ENCODE measurements at places on chromosomes 1 and 21.
A peak's percentile ranks its signal among the peaks of the same experiment; 100 is the strongest.

- no peak for DNase-seq
Observed at GRCh38 chr1:238052496-238053266, 162.0 kb upstream of the ZP4 start.

GRCh38 chr1:36204347-36204909 is 19.8 kb upstream of the THRAP3 start:
- peak; percentile 69 for DNase-seq

- DNase-seq: no peak
Observed at GRCh38 chr1:80214888-80215540, 1208.5 kb upstream of the ADGRL4 start.

DNA sequence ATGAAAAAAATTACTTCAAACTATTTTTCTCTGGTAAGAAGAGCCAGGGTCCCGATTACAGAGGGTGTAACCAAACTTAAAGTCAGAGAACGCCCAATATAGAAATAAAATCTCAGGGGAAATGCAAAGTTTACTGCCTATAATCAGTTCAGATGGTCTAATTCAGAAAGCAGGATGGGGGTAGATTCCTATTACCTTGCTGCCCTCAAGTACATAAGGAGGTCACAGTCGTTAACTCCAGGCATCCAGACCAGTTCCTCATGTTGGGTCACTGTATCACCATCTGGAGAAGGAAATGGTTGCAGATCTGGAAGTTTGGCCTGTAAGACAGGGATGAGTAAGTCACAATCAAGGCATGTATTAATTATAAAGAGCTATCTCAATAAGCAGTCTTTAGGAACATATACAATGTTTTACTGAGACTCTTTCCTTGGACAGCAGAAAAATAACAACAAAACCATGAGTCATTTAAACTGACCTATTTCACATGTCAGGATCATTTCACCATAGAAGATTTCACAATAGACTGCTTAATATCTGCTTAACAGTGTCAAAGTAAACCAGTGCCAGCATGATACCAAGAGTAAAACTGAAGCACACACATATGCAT is 179.4 kb downstream of the SLC45A1 start:
- no peak for DNase-seq

DNA sequence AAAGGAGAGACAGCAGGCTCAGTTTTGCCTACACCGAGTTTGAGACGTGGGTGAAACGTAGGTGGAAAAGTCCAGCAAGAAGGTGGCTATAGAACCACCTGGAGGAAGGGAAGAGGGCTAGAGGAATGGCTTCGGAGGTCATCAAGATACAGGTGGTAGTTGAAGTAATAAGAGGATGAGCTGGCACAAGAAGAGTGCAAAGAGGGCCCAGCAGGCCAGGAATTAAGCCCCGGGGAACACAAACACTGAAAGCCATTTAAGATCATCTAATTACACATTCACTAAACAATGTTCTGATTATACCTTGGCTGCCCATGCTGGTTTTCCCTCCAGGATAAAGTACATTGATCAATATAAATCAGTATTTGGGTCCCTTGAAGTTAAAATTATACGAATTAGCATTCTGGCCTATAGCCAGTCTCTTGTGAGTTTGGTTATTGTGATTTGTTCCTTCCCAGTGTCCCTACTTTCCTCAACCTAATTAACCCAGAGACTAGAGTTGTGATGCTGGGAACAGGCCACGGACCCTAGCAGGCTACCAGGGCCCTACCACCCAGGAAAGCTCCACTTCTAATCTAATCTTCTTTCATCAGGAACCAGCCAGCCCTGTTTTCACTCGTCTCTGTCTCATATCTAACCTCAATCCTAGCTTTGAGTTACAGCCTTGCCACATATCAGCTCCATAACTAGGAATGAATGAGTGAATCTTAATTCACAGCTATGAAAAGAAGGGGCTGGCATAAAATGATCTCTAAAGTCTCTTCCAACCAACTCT is 26.4 kb upstream of the PPP1R15B start:
- no peak for DNase-seq

DNA sequence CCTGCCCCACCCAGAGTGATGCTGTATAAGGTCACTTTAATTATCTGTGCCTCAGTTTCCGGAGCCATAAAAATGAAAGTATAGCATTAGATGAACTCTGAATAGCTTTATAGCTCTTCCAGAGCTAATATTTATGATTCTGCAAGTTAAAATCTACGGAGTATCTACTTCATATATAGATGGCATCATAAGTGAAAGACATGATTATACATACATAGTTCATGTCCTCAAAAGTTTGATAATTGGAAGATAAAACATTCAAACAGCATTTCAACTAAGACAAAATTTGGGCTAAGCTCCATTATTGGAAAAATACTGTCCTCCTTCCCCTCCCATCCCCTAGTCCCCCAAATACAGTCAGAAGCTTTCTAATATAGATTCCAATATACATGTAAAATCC is 4.2 kb downstream of the AKT3 start:
- DNase-seq: no peak

DNA sequence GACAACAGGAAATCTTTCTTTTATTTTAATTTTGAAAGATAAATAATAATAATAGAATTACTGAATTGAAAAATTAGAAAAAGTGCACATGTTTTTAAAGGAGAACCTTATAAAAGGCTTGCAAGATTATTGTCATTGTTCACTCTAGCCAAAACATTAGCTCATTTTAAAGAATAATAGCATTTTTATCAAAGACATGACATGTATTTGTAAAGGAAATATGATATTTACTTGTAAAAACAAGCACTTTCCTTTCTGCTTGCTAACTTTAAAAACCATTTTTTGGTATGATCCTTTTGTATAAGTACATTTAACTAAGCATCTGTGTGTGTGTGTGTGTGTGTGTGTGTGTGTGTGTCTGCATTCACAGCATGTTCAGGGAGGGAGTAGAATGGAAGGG is 156.3 kb upstream of the C1orf87 start:
- DNase-seq: no peak

DNA sequence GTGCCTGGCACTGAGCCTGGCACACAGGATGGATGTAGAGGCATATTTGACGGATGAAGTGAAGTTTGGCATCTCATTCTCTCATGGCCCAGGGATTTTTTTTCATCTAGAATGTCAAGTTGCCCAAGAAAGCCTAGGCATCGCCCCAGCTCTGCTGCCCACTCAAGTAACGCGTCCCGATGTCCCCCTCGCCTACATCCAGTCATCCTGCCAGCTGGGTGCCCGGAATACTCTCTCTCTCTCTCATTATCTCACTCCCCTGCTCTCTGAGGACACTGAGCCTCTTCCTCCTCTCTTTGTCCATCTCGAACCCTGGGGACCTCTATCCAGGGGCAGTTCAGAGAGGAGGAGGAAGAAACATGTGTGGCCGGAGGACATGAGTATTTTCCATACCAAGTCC is 142.3 kb upstream of the ZC3H12A start:
- no peak for DNase-seq

- DNase-seq: no peak
Observed at GRCh38 chr21:26332867-26333266, 162.3 kb upstream of the APP start.

DNA sequence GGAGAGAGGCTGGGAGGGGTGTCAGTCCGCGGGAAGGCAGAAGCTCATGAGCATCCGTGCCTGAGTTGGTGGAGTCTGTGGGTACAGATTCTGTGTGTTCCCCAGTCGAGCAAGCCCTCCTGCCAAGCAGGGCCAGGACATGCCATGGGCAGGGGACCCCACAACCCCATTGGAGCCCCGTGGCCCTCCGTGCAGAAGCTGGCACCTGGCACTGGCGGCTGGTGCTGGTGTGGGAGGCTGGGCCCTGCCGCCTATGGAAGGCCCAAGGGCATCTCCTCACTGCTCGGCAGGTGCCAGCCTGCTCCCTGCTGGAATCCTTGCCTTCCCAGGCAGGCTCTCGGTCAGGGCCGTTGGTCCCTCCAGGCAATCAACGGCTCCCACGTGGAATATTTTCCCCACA is 73.7 kb downstream of the UBE2T start:
- no peak for DNase-seq

GRCh38 chr1:31725134-31725533 is 21.3 kb upstream of the COL16A1 start:
- no peak for DNase-seq

DNA sequence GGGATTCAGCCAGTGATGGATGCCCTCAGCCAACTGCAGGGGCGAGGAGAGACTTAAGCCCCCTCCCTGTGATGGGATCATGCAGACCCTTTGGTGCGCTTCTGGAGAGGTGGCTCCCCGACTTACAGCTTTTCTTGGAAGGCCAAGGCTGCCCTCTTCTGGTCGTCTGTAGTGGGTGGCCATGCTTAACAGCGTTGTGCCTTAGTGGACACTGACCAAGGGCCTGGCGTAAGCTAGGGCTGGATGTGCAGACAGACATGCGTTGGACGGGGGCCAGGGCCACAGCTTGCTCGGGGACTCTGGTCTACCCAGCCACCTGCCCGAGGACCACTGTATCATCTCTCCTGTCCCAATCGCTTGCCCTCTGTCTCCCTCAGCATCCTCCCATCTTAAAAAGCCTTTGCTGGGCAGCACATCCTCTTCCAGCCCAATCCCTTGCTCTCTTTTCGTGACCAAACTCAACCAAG is 5.5 kb downstream of the AZIN2 start:
- peak; percentile 77 for DNase-seq

DNA sequence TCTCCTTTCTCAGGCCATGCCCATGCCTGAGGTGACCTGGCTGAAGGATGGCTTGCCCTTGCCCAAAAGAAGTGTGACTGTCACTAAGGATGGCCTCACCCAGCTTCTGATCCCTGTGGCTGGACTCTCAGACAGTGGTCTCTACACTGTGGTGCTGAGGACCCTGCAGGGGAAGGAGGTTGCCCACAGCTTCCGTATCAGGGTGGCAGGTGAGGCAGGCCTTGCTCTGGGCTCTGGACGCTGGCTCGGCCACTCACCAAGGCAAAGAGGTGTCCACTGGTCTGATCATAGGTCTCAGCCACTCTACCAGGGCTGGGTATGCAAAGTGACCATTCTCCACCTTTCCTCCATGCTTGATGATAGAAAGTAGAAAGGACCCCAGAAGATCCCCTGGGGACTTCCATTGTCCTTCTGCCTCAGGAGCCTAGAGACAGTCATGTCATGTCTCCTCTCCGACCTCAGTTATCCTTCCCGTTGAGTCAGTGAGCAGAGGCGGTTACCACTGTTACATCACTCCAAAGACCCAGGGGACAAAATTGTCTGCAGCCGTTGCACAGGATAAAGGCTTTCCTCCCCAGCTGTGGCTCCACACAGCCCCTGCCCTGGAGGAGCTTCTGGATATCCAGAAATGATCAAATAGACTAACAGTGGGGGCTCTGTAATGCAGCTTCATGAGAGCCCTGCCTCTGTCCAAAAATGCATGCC is 34.2 kb downstream of the IGFN1 start:
- DNase-seq: no peak

DNA sequence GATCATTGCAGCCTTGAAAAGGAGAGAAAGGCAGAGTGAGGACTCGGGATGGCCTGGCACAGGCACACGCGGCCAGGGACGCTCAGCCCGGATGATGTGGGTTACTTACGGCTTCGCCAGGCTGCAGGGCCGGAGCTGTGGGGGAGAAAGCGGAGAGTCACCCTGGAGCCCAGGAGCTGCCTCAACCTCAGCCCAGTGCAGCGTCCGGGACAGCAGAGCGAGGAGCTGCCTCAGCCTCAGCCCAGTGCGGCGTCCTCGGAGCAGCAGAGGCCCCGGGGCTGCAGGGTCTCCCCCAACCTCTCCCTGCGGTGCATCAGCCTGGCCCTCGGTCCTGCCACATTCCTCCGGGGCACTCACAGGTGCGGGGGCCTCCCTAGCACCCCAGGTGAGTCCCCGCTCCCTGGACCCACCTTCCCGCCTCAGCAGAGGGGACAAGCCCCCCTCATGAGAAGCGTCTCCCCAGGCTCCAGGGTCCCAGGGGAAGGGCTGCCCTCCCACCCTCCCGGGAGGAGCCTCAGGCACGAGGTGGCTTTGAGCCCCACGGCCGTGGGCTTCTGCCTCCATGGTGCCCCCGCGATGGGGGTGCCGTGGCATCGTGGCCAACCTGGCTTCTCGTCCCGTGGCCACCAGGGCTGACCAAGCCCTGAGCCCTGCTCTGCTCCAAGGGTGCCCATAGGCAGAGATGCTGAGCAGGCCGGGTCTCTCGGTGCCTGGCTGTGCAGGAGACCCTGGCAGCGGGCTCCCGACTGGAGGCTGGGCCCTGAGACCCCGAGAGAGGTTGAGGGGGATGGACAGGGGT is 10.5 kb upstream of the RNF223 start:
- no peak for DNase-seq

DNA sequence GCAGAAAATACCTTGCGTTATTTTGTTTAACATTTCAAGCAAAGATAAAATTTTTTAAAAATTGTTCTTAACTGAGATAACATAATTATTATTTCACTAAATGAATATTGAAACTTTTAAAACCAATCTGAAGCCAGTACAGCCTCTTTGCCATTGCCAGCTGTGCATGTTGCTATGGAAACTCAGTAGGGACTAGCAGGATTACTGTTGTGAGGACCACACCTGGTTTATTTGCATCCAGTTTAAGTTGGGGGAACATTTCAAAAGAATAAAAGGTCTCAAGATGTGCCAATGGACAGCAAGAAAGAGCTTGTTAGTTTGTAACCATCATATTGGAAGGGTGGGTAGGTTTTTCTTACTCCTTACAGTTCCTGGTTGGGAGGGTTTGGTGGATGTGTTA is 80.7 kb downstream of the POU2F1 start:
- DNase-seq: no peak

- peak; percentile 39 for DNase-seq
Observed at GRCh38 chr1:19533626-19534025, 48.3 kb upstream of the CAPZB start.

DNA sequence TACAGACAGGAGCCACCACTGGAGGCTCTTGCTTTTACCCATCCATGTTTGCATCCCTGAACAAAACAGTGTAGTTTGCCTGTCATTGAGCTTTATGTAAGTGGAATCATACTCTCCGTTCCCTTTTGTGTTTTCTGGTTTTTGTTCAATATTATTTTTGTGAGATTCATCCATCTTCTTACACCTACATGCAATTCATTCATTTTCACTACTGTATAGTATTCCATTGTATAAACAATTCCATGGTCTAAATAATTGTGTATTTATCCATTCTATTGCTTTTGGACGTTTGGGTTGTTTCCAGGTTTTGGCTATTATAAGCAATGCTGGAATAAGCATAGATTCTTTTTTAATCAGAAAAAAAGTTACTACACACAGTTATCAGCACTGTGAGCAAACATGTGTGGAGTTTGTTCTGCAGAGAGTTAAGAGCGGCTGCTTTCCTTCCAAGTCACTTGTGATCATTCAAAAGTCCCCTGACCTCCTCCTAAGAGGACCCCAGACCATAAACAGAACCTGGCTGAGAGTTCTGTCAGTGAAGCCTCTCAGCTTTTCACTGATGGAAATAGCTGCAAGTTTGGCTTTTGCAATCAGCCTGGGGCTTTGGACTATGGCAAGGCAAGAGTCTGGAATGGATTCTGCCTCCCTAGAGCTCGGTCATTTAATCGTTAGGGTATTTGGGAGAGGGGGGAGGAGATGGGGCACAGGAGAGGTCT is 5.1 kb upstream of the GPR157 start:
- DNase-seq: no peak

- DNase-seq: no peak
Observed at GRCh38 chr1:65509912-65510680, 89.6 kb downstream of the LEPR start.

DNA sequence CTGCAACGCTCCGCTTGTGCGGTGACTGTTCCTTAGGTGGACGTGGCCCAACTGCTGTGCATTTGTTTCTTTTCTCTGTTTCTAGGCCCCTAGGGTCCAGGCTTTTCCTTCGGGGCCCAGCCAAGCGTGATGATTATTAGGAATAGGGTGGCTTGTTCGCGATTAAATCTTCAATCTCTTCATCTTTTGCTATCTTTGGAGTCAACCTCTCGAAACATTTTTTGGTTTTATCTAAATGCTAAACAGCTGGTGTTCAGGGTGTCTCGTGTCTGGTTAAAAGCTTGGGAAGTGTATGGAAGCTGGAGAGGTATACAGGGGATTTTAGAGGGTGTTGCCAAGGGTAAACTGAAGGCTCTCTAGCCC is 844 bp upstream of the PLD5 start:
- no peak for DNase-seq
